NCI-H69 (cell line): ENCODE measurements at places on chromosomes 5 and 9.
A peak's percentile ranks its signal among the peaks of the same experiment; 100 is the strongest.

GRCh38 chr5:158601118-158601517, 498.6 kb downstream of the EBF1 start:
- DNase-seq, result no peak

DNA sequence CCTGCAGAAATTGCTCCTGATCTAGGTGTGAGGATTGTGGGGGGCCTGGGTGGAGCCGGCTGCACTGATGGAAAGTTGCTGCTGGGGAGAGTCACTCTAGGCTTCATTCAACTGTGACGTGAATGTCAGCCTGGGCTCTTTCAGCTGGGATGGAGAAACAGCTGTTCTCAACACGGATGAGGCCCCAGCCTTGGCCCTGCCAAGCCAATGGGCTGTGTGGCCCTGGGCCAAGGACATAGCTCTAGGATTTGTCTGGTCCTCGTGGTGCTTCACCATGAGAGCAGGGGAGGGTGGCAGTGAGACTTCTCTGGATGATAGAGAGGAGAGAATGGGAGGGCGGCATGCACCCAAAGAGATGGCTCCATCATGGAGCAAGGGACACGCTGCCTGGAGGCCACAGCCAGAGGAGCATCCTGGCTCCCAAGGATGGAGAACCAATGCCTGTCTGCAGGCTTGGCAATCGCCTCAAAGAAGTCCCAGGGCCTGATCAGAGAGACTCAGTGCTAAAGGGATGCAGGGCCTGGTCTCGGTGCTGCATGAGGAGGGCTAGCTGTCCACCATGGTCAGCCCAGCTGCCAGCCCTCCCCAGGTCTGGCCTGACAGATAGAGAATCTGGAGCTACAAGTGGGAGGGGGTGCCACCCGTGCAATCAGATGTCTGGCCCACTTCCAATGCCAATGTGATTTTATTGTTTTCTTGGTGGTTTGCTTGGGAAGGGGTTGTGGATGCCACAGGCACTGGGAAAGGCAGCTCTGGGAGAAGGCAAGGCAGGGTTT, 141.0 kb downstream of the GADD45G start:
- peak; percentile 62 for DNase-seq

DNA sequence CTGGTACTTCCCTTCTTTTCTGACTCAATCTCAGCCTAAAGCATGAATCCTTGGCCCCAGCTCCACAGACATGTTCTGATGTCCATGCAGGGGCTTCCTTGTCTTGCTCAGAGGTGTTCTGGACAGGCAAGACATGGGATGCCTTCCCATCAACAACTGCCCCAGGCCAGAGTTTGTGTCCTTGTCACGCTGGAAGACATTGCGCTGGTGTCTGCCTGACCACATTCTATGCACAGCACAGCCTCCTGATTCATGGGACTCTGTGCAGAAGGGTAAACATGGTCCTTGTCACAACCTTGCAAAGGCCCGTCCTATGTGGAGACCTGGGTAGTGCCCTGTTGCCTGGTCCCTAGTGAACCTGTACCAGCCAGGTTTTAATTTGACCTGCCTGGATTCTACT, 212.2 kb downstream of the FSTL4 start:
- no peak for DNase-seq

- peak; percentile 56 for DNase-seq
These were observed 31.8 kb downstream of the ERMP1 start for GRCh38 chr9:5800969-5801738.

GRCh38 chr9:19985081-19985480, 196.2 kb upstream of the SLC24A2 start:
- peak; percentile 46 for DNase-seq

DNA sequence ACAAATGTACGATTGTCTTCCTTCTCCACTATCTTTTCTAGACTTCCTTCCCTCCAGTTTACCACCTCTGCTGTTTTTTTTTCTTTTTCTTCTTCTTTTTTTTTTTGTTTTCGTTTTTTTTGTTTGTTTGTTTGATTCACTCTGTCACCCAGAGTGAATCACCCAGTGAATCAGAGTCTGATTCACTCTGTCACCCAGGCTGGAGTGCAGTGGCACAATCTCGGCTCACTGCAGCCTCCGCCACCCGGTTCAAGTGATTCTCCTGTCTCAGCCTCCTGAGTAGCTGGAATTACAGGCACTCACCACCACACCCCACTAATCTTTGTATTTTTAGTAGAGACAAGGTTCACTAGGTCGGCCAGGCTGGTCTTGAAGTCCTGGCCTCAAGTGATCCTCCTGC, 375.7 kb downstream of the NTRK2 start:
- DNase-seq, result no peak

- DNase-seq, result no peak
These were observed 408.9 kb upstream of the DMAC1 start for GRCh38 chr9:8208465-8208864.

GRCh38 chr9:123586275-123586674, 230.3 kb downstream of the CRB2 start:
- DNase-seq, result no peak

DNA sequence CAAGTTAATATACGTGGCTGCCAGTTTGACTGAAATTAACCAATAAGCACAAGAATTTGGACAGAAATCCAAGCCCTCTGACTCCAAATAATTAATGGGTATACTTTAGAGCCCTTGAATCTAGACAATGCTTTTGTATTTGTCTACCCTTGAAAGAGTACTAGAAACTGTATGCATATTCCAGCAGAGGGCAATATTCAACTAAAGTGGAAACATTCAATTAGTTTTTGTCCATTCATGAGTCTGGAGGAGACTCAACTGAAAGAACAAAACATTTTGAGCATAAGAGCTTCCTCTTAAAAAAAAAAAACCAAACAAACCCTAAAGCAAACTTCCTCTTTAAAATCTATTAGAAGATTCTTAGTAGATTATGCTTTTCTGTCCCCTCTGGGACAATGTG, 157.8 kb downstream of the ARHGEF28 start:
- DNase-seq, result peak; percentile 68

GRCh38 chr5:52897238-52897614, 91.9 kb upstream of the ITGA2 start:
- no peak for DNase-seq

- DNase-seq, result no peak
These were observed 432.1 kb upstream of the BRINP1 start for GRCh38 chr9:119801311-119801710.

- DNase-seq, result no peak
These were observed 624.2 kb downstream of the CHSY3 start for GRCh38 chr5:130528474-130528873.

GRCh38 chr5:147391781-147392180, 118.1 kb downstream of the DPYSL3 start:
- peak; percentile 17 for DNase-seq

DNA sequence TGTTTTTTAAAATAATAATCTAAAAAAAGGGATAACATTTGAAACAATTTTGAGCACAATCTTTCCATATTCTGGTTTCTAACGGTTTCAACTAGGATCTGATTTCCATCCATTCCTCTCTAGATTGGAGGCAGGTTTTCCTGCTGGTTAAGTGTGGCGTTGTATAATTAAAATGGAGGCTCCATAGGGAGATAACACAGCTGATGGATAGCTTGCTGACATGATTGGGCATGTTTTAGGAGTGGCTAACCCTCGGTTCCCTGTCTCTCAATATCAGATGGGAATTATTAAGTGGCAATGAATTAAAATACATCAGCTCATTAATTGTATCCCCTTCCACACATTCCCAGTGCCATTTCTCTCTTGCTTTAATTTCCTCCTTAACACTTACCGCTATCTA, 209.0 kb downstream of the ALDH1A1 start:
- DNase-seq, result peak; percentile 88

DNA sequence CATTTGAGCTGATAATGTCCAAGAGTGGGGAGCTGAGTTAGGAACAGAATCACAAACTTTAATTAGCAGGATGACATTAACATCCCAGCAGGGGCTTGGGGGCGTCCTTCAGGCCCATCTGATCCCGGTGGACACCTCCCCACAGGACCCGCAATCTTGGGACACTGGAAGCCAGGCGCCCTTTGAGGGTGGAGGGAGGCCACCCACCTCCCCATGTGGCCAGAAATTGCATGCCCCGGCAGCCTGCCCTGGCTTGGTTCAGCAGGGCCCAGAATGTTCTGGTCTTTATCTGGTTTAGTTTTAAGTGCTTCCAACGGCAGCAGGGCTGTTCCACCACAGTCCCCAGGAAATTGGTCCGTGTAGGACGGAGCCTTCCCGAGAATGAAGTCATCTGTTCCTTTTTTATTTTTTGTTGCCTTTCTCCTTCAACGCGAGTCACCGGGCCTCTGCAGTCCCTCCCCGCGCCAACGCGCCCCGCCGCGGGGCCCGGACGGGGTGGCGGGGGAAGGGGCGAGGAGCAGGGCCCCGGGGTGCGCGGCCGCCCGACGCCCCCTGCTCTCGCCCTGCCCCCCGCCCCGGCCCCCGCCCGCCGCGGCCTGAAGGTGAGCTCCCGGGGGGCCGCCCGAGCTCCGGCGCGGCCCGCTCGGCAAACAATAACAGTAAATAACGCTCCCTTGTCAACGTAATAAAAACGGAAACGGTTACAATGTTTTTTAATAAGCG, 207.9 kb downstream of the C9orf50 start:
- DNase-seq, result peak; percentile 92

GRCh38 chr9:122265149-122265915, 650 bp downstream of the MRRF start:
- DNase-seq, result peak; percentile 62

DNA sequence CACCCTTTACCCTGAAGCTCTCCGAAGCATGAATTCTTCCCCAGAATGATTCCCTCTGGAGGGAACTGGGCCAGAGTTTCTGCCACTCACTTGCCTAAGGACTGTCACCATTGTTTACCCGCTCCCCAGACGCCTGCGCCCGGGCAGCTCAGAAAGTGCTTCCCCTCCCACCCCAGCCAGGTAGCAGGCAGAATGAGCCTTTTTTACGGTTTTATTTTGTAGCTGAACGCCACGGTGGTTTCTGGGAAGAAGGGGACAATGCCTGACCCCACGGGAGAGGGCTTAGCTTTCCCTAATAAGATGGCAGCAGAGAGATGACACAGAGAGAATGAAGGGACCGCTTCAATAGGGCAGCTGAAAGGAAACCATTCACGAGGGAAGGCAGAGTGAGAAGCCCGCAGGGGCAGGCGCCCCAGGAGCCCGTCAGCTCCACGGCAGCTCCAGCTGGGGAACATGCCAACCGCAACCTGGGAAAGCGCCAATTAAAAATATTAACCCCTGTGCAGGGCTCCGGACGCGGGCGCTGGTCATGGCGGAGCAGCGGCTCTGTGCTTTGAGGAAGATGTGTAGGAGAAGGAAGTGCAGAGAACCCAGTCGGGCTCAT, 20.4 kb upstream of the NTNG2 start:
- DNase-seq, result peak; percentile 94

- DNase-seq, result no peak
These were observed 13.0 kb upstream of the CYFIP2 start for GRCh38 chr5:157252711-157253465.

DNA sequence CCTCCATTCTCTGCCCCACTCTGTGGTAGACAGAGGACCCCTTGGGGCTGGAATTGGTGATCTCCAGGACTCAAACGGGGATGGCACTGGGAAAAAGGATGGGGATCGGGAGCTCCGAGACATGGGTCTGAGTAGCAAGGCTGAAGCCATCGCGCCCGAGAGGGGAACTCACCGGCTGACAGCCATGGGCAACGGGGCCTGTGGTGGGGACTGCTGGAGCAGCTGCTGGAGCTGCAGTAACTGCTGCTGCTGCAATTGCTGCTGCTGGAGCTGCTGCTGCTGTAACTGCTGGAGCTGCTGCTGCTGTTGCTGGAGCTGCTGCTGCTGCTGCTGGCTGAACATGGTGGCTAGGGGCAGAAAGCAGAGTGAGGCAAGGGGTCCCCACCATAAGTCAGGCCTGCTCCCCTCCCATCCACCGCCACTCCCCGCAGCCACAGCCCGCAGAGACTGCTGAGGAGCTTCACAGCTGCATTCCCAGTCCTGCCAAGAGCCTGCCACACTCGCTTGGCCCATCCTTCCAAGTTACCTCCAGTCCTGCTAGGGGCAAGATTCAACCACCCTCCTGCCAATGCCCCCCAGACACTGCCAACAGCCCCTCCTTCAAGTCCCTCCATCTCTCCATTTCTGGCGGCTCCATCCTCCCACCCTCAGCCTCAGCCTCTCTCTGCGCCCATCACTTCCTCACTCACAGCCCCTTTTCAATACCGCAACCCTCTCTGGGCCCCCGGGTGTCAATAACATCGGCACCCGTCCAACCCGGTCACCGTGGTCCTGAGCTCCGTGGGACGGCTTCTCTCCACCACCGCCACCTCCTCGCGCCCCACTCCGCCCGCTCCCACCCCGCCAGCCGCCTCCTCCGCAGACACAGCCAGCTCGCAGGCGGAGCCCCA, 611 bp downstream of the CIZ1 start:
- no peak for DNase-seq

DNA sequence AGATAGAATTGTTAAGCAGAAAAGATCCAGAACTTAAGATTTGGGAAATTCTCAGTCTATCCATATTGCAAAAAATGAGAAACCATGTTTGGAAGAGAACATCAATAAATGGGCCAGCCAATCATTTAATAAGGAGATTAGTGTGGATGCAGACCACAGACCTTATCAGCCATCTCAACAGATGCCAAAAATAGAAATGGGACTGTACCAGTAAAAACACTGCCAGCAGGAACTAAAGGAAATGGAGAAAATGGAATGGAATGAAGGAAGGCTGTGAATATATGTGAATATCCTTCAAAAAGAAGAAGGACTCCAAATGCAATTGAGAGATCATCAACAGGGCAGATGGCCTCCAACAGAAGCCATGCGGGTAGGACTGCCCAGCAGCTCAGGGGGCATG, 52.7 kb upstream of the ZNF618 start:
- DNase-seq, result no peak

DNA sequence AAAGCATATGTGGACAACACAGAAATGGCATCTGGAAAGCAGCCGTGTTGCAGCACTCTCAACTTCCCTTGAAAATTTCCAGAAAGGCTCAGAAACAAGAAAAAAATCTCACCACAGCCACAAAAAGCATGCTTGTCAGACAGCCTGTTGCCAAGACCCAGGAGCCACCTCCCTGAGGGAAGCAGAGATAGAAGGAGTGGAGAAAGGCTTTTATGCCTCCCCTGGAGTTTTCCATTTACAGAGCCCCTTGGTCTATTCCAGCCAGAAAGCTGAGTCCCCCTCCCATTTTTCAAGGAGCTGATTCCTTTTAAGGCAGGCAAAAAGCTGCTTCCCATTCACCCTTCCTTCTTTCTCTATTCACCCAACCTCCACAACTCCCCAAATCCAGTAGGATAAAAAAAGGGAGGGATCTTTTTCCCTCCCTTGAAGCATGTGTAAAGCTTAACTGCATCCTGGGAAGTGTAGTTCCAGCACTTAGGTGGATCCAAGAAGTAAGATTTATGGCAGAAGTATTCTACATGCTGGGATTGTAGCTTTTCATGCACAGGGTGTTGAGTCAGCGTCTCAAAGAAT, 37.1 kb upstream of the PALM2AKAP2 start:
- peak; percentile 71 for DNase-seq

DNA sequence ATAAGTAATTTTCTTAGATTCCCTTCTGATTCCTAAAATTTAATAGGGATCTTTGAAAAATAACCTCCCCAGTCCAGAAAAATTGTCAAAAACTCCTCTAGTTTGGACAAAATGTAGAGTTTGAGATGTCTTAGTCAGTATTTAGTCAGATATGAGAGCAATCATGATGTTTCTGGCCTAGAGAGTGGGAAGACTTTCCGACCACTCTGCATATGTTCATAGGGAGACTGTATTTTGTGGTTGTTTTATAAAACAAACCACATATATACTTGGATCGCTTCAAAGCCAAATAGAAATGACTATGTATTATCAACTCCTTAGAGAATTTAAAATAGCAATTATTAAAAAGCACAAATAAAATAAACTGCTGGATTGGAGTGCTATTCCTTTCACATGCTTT, 15.8 kb downstream of the ZFAND5 start:
- no peak for DNase-seq

- DNase-seq, result peak; percentile 23
These were observed 221.8 kb downstream of the FAM114A2 start for GRCh38 chr5:153816870-153817269.

GRCh38 chr9:123359106-123359505, 3.1 kb downstream of the CRB2 start:
- no peak for DNase-seq
